ENCODE measurements at places on chromosomes 3 and 15.

DNA sequence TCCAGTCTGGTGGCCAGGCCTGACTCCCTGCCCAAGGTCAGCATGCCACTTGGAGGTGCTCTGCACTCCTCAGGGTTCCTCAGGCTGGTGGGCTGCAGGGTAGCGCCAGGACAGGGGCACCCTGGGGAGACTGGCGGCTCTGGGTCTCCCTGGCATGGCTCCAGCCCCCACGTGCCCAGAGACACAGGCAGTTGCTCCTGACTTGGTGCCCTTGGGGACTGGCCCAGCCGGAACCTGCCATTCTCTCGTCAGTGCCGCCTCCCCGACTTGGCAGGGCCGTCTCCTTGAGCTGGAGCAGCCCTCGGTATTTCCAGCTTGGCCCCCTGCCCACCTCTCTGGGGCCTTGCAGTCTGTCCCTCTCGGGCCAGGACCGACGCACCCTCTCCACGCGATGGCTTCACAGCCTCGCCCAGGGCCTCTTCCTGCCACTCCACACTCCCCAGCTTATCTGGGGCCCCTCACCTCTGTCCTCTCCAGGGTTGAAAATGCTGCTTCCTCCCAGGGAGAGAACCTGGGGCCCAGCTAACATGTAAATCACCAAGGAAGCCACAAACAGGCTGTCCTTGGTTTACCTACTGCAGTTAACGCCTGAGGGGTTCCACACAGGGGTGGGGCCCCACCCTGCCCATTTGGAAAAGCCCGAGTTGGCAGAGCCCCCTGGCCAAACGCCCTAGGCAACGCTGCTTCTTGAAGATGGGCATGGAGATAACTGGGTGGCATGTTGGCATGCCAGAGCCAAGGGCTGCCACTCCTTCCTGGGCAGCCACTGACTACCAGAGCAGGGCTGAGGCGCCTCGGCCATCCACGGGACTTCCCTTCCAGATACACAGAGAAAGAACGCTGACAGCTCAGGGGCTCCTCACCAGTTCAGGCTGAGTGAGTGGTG is 61.4 kb downstream of the SMAD6 start:
- DNase-seq, result peak; percentile 55

GRCh38 chr3:11574981-11575669 is 68.6 kb downstream of the VGLL4 start:
- DNase-seq, result no peak

GRCh38 chr15:60614862-60615771 is 136.2 kb upstream of the ICE2 start:
- no peak for DNase-seq

DNA sequence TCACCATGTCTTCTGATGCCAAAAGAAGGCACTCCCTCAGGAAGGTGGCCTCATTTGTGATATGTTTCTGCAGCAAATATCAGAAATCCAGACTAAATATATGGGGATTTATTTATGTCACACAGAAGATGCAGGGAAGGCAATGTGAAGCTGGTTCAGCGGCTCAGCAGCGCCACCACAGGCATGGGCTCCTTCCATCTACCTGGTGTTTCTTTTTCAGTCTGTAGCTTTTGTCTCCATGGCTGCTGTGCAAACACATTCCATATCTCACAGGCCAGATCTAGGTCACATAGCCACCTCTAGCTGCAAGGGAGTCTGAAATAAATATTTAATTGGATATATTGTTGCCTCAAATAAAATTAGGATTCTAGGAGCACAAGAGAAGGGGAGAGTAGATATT is 502.1 kb upstream of the IL12A start:
- DNase-seq, result no peak

- DNase-seq, result no peak
These were observed 26.5 kb upstream of the TCF12 start for GRCh38 chr15:56891852-56892440.
